ENCODE measurements at places on chromosomes 6 and 20. TPM values are rescaled to one million over a fixed set of nuclear protein-coding genes. Genes with fewer than 3 reads are reported as not detected.

Gene HNF4A
- total RNA-seq, result 0.04 TPM

GRCh38 chr20:23034721-23035671 lies at the start of gene SSTR4:
TSS of gene SSTR4 (plus strand) at chr20:23035312. CDS start at chr20:23035484, 172 bp downstream.
- H3K27ac ChIP-seq, result no peak within 1 kb of the TSS
- no peaks in the 10 kb centered on the region for H3K36me3 ChIP-seq
- no peak for DNase-seq
- peaks cover 21% of the 10 kb centered on the region for H3K27me3 ChIP-seq
- H3K4me1 ChIP-seq, result no peaks in the 10 kb centered on the region
- H3K4me3 ChIP-seq, result peak within 1 kb of the TSS; percentile 69

DNA sequence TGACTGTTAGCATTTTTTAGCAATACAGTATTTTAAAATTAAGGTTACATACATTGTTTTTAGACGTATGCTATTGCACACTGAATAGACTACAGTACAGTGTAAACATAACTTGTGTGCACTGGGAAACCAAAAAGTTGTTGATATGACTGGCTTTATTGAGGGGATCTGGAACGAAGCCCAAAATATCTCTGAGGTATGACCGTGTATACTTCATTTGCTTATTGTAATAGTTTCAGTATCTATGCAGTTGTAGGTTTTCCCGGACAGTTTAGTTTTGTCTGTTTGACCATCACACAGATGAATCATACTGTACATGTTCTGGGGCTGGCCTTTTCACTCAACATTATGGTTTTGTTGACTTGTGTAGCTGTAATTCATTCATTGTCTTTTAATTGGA lies 6.9 kb upstream of the ZBTB12 start:
- no peaks in the 10 kb centered on the region for H3K27me3 ChIP-seq
- no peak overlapping the region for H3K27ac ChIP-seq
- H3K4me3 ChIP-seq, result no peak overlapping the region
- no peak for DNase-seq

DNA sequence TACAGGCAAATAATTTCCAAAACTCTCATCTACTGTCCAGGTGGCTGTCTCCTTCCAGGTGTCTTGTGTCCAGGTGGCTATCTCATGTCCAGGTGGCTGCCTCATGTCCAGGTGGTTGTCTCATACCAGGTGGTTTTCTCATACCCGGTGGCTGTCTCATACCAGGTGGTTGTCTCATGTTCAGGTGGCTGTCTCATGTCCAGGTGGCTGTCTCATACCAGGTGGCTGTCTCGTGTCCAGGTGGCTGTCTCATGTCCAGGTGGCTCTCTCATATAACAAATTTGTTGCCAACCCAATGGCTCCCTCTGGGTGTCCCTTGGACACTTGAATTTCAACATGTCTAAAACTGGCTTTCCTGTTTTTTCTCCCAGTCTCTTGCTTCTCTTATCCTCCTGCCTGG lies 14.3 kb upstream of the SLC22A3 start:
- H3K27me3 ChIP-seq, result no peaks in the 10 kb centered on the region
- H3K36me3 ChIP-seq, result no peaks in the 10 kb centered on the region
- no peak overlapping the region for H3K27ac ChIP-seq
- DNase-seq, result no peak
- H3K4me1 ChIP-seq, result no peaks in the 10 kb centered on the region

- H3K4me3 ChIP-seq, result peak overlapping the region; percentile 97
- H3K36me3 ChIP-seq, result peaks cover 5% of the 10 kb centered on the region
- H3K4me1 ChIP-seq, result peaks cover 3% of the 10 kb centered on the region
- H3K27ac ChIP-seq, result no peak overlapping the region
These were observed 831 bp downstream of the PMEPA1 start for GRCh38 chr20:57708694-57709673.
